ENCODE measurements at places on chromosomes 6 and 20.

- no peak for DNase-seq
Observed at GRCh38 chr6:35677456-35677855, 11.3 kb downstream of the FKBP5 start.

- peak; percentile 26 for DNase-seq
Observed at GRCh38 chr6:118618676-118619377, 32.6 kb downstream of the CEP85L start.

DNA sequence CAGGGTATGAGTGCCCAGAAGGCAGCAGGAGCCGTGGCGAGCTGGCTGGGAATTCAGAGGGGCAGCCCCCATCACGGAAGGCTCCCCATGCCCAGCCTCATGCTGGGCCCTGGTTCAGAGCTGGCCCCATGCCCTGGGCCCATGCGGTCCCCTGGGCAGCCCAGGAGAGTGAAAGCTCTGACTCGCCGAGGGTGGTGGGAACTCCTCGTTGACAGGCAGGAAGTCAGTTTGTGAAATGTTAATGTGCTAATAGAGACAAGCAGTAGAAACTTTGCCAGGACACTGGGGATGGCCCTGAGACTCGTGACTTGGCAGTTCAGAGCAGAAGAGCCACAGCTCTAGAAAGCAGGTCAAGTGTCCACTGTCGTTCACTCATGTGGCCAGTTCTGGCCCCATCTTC is 353.0 kb downstream of the TAF4 start:
- DNase-seq = no peak

GRCh38 chr6:11008821-11009220 is 35.3 kb downstream of the ELOVL2 start:
- DNase-seq = no peak

DNA sequence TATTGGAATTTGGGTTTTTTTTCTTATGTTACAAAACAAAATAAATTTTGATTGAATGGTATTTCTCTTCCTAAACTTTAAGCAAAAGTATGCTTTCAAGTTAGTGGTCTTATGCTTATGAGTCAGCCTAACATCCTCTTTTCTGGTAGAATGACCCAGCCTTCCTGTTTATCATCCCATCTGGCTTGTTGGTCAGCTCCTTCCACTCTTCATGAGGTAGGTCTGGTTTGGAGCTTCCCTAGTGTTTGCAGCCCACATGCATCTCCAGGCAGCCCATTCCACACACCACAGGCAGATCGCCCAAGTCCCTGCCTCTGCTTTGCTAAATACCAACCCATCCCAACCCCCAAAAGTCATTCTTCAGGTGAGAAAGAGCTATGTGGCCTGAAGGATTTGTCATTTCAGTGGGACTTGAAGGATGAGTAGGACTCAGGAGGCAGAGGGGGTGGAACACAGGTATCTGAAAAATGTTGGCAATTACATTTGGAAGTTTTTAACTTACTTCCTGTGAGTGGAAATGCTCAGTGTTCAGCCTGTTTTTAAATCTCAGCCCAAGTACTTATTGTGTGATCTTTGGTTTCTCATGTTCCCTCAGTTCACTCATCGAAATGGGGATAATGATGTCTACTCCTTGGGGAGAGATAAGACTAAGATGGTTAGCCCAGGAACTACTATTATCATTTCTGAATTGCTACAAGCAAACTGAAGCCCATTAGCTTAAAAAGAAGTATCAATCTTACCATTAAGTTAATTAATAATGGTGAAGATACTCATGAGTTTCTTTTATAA is 294.0 kb downstream of the ADGB start:
- no peak for DNase-seq
